Activated effector memory CD4-positive, alpha-beta T cell treated with Interleukin-2 at 50 U/mL for 16 hours (primary cell): ENCODE measurements at places on chromosomes 16 and 17.
A peak's percentile ranks its signal among the peaks of the same experiment; 100 is the strongest.

- no peak for DNase-seq
Measured at GRCh38 chr16:68517606-68518166, 21.4 kb upstream of the ZFP90 start.

GRCh38 chr16:21197112-21197511 is 14.3 kb downstream of the ZP2 start:
- no peak for DNase-seq

DNA sequence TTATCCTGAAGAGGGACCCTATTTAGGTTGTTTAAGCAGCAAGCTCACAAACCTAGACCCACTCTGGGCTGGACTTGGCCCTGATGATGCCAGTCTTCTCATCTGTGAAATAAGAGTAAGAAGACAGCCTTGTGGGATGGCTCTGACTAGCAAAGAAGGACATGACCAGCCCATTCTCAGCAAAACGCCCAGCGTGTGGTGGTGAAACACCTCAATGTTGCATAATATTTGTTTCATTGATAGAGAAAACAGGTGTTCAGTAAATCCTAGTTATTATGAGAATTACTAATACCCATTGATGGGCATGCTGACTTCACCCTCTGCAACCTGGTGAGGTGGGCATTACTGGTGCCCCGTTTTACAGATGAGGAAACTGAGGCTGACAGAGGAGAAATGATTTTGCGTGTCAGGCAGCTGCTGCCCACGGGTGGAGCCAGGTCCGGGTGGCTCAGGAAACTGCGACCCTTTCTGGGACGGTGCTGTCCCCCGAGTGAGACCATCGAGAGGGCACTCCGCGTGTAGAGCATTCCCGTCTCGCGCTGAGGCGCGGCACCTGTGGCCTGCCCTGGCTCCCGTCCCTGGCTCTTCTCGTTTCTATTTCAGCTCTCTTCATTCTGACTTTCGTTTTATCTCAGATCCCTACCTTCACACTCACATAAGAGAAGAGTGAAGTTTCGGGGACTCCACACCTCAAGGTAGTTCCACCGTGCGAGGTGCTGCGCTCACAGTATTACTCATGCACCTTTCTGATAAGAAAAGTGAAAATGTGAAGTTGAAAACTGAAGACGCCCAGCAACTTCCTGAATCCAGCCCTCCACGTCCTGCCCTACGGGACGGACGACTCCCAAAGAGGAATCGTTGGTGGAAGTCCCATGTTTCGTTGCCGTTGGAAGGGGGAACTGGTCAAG is 48.5 kb downstream of the IRF8 start:
- peak; percentile 2 for DNase-seq

GRCh38 chr17:77509599-77509998 is 368.8 kb downstream of the SEC14L1 start:
- DNase-seq: no peak

- DNase-seq: no peak
Measured at GRCh38 chr17:17851103-17852002, 14.6 kb upstream of the SREBF1 start.

- DNase-seq: no peak
Measured at GRCh38 chr17:29591146-29591736, 1.7 kb upstream of the ANKRD13B start.

GRCh38 chr16:87979352-87979751 is 28.1 kb downstream of the BANP start:
- no peak for DNase-seq

GRCh38 chr16:27817038-27817437 is 246.5 kb downstream of the GSG1L start:
- no peak for DNase-seq

- no peak for DNase-seq
Measured at GRCh38 chr17:54435966-54436365, 464.7 kb upstream of the TOM1L1 start.

GRCh38 chr17:50057521-50057991 is 1.6 kb downstream of the ITGA3 start:
- no peak for DNase-seq

DNA sequence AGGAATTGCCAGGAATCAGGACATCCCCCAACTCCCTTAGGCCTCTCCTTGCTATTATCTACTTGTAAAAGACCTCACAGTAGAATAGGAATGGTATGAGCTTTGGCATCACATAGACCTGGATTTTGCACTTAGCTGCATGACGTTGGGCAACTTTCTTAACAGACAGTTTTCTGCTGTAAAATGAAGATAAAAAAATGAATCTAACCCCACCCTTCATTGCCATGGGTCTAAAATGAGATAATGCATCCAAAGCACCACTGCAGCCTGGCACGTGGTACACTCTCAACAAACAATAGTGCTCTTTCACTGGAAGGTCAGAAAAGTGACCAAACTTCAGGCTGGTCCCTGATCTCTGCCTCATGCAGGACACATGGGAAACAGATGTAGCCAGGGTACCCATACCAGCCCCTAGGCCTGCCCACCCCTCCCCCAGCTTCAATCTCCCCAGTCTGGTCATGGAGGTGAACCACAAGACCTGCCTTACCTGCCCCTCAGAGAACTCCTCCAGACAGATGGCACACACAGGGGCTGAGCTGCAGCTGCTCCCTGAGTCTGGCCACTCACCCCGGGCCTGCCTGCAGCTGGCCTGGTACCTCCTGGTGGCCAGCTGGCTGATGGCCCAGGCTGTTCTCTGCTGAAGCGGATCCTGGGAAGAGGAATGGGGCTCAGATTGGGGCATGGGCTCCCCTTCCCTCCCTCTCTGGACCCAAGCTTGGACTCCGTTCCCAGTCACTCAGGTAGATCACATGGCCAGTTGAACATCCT is 8.5 kb upstream of the SUPT4H1 start:
- DNase-seq: no peak

GRCh38 chr17:67548693-67549092 is 169.0 kb upstream of the NOL11 start:
- no peak for DNase-seq

- DNase-seq: no peak
Measured at GRCh38 chr16:84153660-84154214, 8.6 kb downstream of the DNAAF1 start.

GRCh38 chr16:55526441-55526840 is 17.6 kb downstream of the LPCAT2 start:
- DNase-seq: no peak

DNA sequence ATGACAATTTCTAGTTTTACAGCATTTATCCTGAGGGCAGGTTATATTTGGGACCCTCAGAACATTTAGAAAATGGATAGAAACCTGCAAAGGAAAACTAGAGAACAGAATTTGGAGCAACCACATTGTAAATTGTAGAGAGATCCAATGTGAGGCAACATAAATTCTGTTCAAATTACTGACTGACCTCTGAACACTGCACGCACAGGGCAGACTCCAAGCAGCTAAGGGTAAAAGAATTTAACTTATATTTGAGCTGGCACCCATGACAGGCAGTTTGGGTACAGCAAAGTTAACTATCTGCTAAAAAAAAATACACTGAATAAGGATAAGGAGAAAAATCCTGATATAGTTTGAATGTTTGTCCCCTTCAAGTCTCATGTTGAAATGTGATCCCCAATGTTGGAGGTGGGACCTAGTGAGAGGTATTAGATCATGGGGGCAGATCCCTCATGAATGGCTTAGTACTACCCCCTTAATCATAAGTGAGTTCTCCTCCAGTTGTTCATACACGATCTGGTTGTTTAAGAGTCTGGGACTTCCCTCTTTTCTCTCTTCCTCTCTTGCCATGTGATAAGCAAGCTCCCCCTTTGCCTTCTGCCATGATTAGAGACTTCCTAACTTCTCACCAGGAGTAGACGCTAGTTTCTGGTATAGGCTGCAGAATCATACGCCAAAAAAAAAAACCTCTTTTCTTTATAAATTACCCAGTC is 75.7 kb downstream of the FBXL20 start:
- no peak for DNase-seq
